Bronchial smooth muscle cell (primary cell): ENCODE measurements at places on chromosomes 7 and 10. TPM values are rescaled to one million over a fixed set of nuclear protein-coding genes. Genes with fewer than 3 reads are reported as not detected.

The PRPF18 gene
- total RNA-seq, result 31.2 and 31.4 TPM in 2 replicates

The ZC3HAV1L gene
- 2.8 and 3.8 TPM in 2 replicates for total RNA-seq

The ANKRD30A gene
- total RNA-seq, result not detected in 2 replicates

The WDR91 gene
- total RNA-seq, result 4.9 and 6.4 TPM in 2 replicates

The TMEM270 gene
- total RNA-seq, result 0.16 TPM in 1 of 2 replicates, not detected in the other

The SPDYE9 gene
- not detected in 2 replicates for total RNA-seq

The TLX1 gene
- not detected in 2 replicates for total RNA-seq

The CYP26C1 gene
- total RNA-seq, result under 0.01 TPM in 2 replicates

The MMD2 gene
- not detected in 2 replicates for total RNA-seq

The NEUROG3 gene
- not detected in 2 replicates for total RNA-seq

The ZNF467 gene
- total RNA-seq, result 0.77 and 0.95 TPM in 2 replicates
